ENCODE measurements at places on chromosomes 2 and 18.

- DNase-seq: no peak
Observed at GRCh38 chr2:60764736-60765534, 8.9 kb downstream of the PAPOLG start.

DNA sequence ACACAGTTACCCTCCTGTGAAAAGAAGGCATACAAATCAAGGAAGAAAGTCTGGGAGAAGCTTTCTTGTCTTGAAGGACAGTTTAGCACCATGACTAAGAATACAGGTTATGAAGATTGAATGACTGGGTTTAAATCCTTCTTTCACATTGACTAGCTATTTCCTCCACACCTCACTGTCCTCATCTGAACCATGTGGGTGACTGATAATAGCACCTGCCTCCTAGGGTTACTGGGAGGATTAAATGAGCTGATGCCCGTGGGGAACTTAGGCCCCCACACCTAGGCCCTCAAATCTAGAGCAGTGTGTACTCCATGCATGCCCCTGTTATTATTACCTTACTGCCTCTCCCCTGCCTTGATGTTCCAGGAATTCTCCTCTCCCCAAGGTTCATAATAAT lies 202.9 kb downstream of the FBXO15 start:
- DNase-seq: no peak

- no peak for DNase-seq
Observed at GRCh38 chr18:48994044-48994651, 43.4 kb upstream of the SMAD7 start.

DNA sequence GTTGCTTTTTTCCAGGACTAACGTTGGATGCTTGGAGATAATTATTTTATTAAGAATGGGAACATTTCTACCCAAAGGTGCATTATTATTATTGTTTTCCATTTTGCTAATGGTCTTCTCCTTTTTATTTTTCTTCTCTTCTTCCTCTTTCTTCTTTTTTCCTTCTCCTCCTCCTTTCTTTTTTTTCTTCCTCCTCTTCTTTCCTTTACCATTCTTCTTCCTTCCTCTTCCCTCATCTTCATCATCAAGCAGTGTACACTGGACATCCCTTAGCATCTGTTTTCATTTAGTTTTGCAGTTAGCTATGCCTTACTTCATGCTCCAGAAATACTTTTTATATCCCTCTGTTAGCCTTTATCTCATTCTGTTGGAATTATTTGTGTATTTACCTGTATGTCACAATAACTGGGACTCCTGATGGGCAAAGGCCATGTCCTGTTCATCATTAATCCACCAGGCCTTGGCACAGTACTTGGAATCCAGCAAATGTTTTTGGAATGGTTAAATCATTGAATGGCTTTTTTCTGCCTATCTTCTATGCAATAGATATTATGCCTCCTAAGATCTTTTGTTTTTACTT lies 162.7 kb downstream of the CAMKMT start:
- DNase-seq: no peak

DNA sequence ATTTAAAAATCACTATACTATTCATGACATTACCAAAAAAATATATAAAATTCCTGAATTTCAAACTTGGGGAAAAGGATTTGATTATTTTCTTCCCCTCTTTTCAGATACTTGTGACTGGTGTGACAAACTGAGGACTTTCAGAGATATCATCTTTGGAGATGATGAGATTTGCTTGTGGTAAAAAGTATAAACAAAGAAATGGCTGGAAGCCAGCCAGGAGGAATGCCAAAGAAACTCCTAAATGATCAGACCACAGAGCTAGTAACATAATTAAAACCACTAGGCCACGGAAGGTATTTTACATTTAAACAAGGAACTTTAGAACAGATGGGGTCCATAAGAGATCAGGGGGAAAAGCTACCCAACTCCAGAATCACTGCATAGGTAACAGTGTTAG lies 58.7 kb downstream of the PIGN start:
- no peak for DNase-seq

DNA sequence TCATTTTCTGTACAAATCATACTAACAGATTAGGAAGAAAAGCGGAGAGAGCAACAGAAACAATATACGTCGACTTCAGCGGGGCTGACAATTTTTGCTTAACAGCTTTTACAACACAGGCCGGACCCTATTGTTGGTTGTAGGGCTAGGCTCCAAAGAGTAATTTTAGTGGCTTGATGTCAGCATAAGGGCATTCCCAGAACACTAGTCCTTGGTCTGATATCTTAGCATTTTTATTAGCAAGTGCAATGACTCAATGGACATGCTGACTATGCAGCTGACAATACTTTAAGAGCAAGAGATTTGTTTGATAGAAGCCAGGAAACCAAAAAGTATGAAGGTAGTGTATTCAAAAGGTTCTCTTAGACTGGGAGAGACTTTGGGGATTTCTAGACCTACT lies 209.9 kb downstream of the LNPK start:
- no peak for DNase-seq

GRCh38 chr18:55768255-55768654 lies 180.3 kb upstream of the TCF4 start:
- DNase-seq: no peak

- DNase-seq: no peak
Observed at GRCh38 chr2:20629581-20630171, 21.2 kb downstream of the HS1BP3 start.

DNA sequence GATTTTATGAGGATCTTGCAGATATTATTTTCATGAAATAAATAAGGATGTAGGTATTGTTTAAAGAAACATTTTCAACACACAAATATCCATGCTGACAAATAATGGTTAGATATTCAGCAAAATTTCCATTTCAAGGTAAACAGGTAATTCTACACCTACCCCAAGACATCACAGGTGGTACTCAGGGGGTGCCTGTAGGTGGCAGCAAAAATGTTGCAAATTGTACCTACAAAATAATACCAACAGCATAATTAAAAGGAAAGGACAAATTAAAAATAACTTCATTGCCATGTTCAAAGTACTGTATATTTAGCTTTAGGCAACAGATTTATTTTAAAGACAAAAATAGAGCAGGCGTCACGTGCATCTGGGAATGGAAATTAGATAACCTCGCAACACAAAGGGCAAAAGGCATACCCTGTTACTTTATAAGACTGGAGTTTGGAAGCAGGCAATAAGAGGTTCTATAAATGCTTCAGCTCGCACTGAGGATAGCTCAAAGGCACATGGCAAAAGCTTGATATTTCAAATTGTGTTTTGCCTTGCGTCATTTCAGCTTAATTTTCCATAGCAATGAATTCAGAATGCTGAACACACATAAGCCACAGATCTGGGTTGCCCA lies 630.5 kb downstream of the TDRD15 start:
- no peak for DNase-seq

DNA sequence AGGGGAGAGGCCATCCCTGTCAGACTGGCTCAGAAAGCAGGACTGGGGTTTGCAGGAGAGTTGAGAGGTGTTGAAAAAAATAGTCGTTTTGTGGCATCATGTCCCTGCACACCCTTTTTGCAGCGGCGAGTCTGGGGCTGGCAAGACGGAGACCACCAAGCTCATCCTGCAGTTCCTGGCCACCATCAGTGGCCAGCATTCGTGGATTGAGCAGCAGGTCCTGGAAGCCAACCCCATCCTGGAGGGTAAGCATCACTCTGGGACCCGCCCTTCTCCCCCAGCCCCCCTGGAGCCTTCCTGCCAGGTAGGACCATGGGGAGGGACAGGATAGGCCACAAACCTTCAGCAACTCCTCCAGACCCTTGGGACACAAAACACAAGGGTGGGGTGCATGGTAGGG lies 34.2 kb downstream of the MYO7B start:
- DNase-seq: no peak

- no peak for DNase-seq
Observed at GRCh38 chr2:217905395-217905794, 97.4 kb downstream of the TNS1 start.

DNA sequence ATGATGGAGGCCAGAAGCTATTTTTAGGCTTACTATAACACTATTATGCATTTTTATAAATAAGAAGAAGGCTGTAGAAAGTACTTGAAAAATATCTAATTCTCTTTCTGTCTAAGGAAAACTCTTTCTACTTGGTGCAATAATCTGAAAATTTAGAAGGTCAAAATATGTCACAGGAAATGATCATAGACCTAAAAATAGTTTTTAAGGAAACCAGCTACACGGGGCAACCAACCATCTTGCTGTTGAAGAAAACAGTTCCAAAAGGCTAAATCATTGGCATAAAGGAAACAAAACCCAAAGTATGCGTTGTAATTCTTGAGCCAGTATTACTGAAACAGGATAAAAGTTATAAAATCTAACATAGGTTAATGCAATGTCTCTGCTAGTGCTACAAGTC lies 40.2 kb downstream of the SOCS6 start:
- no peak for DNase-seq

DNA sequence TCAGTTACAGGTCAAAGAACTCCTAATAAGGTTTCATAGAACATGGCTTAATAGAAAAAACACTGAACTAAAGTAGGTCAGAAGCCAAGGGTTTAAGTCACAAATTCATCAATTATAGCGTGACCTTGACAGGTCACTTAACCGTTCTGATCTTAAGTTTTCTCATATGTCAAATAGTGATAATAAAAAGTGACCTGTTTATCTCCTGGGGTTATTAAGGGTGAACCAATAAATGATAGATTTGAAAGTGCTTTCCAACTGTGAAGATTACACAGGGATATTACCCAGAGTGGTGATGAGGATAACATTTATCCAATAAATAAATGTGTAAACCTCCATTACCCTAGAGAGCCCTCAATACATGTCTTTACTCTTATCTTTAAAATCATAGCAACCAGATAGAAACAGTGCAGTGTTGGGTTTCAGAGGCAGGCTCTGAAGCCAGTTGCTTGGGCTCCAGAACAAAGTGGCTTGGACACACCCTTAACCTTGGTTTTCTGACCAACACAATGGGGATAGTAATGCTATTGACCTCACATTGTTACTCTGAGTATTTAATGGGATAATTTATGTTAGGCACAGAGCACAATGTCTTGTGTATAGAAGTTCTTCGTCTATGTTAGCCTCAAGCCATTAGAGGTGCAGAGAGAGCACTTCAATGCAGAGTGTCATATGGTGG lies 48.6 kb downstream of the KLHL14 start:
- no peak for DNase-seq

DNA sequence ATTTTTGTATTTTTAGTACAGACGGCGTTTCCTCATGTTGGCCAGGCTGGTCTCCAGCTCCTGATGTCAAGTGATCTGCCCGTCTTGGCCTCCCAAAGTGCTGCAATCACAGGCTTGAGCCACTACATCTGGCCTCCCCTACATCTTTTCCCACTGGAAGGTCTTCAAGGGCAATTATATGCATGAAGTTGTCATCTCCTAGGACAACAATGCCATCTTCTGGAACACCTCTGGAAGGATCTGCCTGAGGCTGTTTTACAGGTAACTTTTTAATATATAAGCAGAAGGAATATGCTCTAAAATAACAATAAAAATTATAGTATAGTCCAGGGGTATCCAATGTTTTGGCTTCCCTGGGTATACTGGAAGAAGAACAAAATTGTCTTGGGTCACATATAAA lies 321.4 kb downstream of the AFF3 start:
- DNase-seq: no peak

- peak; percentile 72 for DNase-seq
Observed at GRCh38 chr2:208579678-208580077, 173.1 kb downstream of the PTH2R start.

- no peak for DNase-seq
Observed at GRCh38 chr18:47873625-47874024, 56.8 kb downstream of the SMAD2 start.

DNA sequence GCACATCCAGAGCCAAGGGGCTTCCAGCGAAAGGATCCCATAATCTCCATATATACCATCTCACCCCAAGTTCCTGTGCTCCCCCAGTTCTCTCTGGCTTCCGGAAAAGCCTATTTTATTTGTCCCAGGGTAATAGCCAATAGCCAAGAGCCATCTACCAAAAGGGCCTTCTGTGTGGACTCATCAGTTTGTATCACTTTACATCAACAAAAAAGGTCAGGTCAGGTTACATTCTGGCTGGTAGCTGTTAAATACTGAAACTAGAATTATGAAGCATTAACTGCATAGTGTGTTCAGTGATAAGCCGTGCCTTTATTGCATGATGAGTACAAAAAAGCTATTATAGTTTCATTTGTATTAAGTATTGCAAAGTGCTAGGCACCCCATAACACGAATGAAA lies 223.7 kb downstream of the IRS1 start:
- no peak for DNase-seq
